ENCODE measurements at places on chromosomes 7 and 10.

DNA sequence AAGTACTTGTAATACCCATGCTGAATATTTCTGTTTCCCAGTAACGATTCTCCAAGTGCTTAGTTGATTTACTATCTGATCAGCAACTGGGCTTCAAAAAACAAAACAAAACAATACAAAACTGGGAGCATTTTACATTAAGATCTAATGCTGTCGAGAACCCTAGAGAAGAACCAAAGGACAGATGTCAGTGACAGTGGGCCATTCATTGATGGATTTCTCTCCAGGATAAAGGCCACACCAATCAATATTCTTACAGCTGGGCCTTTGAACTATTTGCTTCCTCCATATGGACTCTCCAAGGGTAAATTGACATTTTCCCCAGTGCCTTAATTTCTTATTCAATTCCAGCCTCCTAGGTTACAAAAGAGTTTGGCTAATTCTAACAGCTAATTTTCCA is 217.5 kb downstream of the ADAM12 start:
- peak; percentile 64 for DNase-seq

DNA sequence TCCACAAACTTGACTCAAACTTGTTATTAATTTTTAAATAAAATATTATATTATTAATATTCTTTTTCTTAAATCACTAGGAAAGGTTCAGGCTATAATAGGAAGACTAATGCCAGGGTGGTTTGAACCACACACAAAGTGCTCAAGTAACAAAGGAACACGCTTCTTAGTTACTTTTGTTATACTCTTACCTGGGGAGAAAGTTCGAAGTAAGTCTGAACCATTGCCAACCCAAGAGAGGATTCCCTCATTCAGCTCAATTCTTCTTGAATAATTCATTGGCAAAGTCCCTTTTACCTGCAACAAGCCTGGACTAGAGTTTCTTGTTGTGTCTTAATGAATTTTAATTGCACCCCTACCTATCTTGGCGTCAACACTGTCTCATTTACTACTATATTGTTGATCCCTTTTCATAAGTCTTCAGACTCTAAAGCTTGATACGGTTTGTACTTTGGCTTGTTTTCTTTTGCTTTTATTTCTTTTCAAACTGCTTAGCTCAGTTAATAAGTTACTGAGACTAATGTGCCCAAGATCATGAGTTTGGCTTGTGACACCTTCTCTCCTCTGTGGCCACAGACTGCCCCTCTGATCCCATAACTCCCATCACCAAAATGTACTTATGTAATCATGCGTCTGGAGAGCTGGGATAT is 10.2 kb upstream of the C10orf67 start:
- no peak for DNase-seq

DNA sequence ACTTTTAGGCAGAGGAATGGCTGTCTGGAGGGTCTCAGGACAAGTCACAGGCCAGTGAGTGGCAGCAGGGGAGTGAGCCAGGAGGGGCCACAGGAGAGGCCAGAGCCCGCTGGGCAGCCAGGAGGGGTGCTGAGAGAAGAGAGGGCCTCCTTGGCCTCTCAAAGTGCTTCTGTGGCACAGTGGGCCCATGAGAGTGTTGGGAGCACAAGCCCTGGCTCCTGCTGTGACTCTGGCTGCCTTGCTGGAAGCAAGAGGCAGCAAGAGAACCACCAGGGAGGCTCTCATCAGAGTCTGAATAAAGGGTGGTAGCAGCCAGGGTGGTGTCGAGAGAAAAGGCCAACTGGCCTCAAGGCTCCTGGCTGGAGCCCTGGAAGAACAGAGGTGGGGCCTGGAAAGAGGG is 91.1 kb downstream of the VOPP1 start:
- no peak for DNase-seq

GRCh38 chr10:10007957-10008356 is 1009.7 kb upstream of the CELF2 start:
- DNase-seq = no peak

DNA sequence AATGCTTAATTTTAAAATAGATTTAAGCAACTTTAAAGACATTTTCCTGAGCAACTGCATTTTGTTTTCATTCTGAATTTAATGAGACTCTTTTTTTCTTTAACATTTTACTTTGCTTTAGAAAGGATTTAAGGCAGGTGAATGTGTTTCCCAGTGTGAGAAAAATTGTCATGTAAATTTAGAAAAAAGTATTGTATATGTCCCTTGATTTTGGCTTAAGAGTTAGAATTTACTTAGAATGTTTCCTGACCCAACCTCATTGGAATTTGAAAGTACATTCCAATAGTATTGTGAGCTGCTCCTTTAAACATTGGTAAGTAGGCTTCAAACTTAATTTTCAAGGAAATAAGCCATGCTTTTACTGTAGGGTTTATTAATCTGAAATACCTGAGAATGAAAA is 110.2 kb downstream of the PTEN start:
- DNase-seq = no peak

DNA sequence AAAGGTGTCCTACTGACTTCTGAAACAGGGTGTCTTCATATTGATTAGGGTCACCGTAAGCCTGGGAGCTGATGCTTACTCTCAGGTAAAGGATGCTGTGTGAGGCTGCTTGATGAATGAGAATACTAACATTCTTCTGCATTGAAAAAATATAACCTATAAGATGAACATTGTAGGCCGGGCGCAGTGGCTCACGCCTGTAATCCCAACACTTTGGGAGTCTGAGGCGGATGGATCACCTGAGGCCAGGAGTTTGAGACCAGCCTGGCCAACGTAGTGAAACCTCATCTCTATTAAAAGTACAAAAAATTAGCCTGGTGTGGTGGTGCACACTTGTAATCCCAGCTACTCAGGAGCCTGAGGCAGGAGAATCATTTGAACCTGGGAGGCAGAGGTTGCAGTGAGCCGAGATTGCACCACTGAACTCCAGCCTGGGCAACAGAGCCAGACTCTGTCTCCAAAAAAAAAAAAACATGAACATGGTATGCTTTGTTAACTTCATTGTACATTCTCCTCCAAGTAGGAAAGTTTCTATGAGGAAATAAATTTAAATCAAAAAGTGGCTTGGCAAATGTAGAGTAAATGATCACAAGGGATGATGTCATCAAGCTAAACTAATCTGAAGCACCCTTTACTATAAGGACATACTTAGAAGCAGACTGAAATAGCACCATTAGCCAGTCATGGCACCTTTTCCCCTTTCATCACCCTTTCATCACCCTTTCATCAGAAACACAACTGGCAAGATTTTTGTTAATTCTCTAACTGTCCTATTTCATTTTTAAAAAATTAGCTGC is 1.5 kb upstream of the BRAF start:
- no peak for DNase-seq

GRCh38 chr7:74506325-74506724 is 52.6 kb downstream of the GTF2IRD1 start:
- DNase-seq = no peak

GRCh38 chr10:60731134-60731885 is 47.0 kb upstream of the CDK1 start:
- DNase-seq = no peak

DNA sequence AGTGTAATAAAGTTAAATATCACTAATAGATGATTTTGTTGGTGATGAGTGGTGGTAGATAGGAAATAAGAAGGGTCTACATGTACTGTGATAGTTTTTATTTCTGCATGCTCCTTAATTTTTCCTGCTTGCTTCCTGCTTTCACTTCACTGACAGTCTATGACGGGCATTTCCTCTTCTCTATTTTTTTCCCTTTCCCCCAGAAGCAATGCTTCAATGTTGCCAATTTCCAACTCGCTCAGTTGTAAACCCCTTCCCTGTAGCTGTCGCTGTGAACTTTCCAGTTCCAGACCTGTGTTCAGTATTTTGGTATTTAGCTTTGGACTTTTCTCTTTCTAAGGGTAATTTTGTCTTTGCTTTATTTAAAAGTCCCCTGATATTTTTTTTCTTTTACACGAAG is 123.5 kb upstream of the AGR3 start:
- no peak for DNase-seq

- no peak for DNase-seq
Observed at GRCh38 chr10:46528171-46528671, 28.2 kb downstream of the GPRIN2 start.

DNA sequence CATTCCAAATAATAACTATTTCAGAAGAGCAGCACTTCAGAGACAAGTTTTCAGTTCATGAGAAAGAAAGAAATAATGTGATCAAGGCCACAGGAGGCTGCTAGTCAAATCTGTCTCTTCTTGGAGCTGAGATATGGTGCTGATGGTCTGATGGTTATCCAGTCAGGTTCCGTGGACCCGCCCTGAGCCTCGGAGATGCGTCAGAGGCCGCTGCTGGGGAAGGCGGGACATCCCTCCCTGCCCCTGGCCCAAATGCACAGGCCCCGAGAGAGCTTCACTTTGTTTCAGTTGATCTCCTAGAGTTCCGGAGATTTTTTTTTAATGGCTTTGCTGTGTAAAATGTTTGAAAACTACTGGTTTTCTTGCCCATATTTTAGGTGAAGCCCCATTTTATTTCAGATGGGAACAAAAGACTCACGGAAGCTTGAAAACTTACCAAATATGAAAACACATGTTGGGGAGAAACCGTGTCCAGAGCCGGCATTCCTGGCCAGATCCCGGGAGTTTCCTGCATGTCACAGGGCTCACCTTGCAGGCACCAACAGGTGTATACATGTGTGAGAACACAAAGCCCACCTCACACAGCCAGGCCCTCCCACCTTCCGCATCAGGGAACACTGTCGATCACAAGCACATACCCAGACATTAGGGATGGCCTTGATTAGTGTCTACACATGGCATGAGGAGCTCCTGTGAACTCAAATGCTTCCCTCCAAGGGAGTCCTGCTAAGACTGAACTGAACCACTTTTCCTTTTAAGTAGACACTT is 499.0 kb downstream of the TCERG1L start:
- no peak for DNase-seq

DNA sequence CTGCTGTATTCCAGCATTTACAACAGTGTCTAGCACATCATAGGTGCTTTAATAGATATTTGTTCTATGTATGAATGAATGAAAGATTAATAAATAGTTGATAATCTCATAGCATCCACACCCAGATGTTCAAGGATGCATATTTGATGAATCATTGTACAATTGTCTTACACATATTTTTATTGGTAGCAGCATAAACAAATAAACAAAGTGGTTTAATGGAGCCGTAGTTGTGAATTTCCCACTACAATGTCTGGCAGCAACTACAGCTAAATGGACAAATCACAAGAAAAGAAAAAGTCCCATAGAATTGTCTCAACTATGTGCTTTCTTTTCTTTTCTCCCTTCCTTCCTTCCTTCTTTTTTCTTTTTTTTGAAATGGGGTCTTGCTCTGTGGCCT is 150.8 kb downstream of the NRP1 start:
- no peak for DNase-seq

- DNase-seq = no peak
Observed at GRCh38 chr7:111076205-111076604, 14.7 kb upstream of the LRRN3 start.

DNA sequence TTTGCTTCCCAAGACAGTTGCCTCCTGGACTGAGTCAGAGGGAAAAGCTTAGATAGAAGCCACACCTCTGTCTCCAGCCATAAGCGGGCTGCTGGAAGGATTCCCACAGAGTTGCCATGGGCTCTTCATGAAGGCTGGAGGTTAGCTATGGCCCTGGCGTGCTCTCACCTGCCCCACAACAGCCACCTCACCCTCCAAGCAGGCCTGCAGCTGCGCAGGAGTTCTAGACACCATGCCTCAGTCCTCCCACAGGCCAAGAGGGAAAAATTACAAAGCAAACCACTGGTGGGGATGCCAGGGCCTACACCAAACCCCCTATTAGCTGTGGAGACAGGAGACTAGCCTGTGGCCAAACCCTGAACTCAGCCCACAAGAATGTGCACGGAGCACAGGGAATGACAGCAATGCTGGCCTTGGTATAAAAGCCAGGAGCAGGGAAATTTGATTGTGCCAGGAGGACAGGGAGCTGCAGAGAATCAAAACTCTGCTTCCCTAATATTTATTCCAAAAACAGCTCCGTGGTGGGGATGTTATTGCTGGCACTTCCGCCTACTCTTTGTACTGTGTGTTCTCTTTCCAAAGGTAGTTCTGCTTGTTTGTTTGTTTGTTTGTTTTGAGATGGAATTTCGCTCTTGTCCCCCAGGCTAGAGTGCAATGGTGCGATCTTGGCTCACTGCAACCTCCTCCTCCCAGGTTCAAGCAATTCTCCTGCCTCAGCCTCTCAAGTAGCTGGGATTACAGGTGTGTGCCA is 60.3 kb upstream of the STK17A start:
- no peak for DNase-seq

DNA sequence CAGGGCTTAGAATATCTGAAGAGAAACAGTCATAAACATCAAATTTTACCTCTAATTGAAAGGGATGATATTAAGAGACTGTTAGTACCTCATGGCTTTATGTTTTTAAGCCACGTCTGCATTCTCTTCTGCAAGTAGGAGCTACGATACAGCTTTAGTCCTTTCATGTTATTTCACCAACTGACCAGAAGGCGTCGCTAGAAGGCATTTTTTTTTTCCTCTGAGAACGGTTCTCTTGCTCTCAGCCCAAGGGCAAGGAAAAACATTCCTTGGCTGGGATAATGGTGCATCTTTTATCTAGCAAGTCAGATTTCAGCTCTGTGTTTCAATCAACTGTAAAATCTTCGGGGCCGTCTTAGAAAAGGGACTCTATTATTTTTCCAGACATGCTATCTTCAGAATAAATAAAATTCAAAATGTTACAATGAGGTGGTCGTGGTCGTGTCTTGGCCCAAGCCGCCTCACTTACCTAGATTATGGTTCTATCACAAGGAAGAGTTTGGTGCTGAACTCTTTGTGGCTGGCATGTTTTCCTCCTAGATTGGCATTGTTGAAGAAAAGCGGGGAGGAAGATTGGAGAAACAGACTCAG is 41.6 kb upstream of the LYZL2 start:
- peak; percentile 92 for DNase-seq

- peak; percentile 65 for DNase-seq
Observed at GRCh38 chr10:74419958-74420375, 268.9 kb downstream of the ADK start.

- DNase-seq = no peak
Observed at GRCh38 chr7:149422914-149423301, 38.0 kb downstream of the ZNF777 start.

DNA sequence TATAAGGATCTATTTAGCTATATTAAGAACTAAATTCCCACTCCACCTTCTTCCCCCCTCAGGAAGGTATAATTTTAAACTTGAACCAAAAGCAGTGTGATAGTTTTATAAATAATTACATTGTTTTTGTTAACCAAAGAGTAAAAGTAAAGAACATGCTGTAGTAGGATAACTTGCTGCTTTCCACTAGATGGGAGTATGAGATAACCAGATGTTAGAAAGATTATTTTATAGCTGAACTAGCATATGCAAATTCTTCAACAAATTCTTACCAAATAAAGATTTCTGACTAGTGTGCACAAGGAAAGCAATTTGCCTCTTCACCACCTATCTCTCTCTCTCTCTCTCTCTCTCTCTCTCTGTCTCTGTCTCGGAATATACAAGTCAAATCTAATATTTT is 31.8 kb downstream of the TES start:
- no peak for DNase-seq

GRCh38 chr7:25437308-25437707 is 209.0 kb upstream of the NPVF start:
- no peak for DNase-seq

- DNase-seq = peak; percentile 83
Observed at GRCh38 chr10:125093199-125093973, 67.0 kb downstream of the CTBP2 start.

Data from eye (tissue), 1 donor.